ENCODE measurements at places on chromosomes 5 and 9.

DNA sequence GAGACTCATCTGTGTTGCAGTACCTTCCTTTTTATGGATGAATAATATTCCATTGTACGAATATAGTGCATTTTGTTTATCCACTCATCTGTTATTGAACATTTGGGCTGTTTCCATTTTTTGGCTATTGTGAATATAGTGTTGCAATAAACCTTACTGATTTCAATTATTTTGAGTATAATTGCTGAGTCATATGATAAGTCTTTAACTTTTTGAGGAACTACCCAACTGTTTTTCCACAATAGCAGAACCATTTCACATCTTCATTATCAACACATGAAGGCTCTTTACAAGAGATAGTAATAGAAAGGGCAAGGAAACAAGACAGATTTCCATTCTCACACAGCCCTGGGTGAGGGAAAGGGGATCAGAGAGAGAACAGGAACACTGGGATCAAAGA is 329.2 kb downstream of the RAB3C start:
- no peak for DNase-seq

DNA sequence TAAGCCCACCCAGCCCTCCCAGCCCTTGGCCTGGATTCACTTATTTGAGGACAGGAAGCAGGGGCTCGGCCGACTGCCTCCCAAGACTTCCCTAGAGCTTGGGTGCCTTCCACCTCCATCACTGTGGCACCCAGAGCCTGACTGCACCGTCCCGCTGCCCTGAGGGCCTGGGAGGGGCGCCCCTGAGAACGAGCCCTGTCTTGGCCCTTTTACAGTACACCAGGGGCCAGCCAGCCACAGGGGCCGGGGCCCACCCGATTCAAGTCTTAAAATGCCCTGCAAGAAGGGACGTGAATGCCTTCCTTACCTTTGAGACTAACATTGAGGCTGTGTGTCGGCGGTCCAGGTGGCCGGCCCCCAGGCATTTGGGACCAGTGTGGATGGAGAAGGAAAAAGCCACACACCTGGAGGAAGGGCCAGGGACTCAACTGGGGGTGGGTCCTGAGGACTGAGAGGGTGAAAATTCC is 16.8 kb downstream of the FAM78A start:
- no peak for DNase-seq

GRCh38 chr9:89379508-89380115 is 61.3 kb downstream of the SECISBP2 start:
- no peak for DNase-seq

GRCh38 chr5:140875085-140876065 is at the start of gene PCDHA12:
Gene PCDHA12 (plus strand): TSS chr5:140875308. CDS start chr5:140875473, 165 bp downstream.
- no peak for DNase-seq

DNA sequence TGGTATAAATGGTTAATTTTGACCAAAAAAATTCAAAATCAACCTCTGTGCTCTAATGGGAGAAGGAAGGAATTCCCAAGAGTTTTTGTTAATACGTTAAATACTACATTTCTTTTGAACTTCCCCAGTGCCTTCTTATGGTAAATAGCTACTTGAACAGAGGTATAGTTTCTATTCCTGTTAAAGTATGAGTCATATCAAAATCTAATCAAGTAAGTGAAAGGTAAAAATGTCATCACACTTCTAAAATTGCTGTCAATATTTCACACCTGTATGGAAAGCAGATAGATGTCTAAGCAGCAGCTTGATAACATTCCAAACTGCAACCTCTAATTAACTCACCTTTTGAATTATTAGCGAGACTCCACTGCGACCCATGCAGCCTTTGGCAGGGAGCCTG is 214.1 kb upstream of the MEF2C start:
- no peak for DNase-seq

GRCh38 chr9:129520082-129520481 is 100.8 kb downstream of the C9orf50 start:
- DNase-seq, result no peak

GRCh38 chr5:60207040-60207439 is 313.5 kb upstream of the PDE4D start:
- no peak for DNase-seq

DNA sequence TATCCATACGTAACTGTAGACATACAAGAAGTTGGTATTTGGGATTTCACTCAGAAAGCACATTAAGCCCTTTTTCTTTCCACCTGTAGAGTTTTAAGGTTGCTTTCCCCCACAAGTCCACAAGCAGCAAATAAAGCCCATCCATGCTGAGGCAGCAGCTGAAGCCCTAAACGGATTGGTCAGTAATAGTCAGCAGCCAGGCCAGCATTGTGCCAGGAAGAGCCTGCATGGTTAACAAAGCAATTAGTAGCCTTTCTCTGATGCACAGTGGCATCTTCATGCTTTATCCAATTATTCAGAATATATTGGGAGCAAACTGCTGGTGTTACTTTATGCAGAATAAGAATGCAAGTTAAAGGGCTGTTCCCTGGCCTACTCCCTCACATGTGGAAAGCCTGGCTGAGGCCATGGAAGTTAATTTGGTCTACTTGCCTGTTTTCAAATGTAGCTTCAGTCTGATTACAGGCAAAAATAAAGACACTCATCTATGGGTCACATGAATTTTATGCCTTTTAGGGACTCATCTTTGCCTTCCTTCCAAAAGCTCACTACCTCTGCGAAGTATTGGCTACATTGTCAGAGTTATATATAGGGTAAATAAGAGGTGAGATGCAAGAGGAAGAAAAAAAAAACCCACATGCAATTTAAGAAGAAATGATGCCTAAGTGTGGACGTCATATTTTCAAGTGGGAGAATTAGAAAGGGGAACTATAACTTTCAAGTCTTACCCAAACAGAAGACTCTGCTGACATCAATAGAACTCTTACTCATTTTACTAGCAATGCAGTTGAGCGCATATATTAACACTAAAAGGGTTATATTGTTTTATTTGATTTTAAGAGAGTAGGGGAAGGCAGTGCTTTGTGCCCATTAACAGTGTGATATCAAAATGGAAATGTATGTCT is 15.9 kb downstream of the EBF1 start:
- DNase-seq, result no peak

DNA sequence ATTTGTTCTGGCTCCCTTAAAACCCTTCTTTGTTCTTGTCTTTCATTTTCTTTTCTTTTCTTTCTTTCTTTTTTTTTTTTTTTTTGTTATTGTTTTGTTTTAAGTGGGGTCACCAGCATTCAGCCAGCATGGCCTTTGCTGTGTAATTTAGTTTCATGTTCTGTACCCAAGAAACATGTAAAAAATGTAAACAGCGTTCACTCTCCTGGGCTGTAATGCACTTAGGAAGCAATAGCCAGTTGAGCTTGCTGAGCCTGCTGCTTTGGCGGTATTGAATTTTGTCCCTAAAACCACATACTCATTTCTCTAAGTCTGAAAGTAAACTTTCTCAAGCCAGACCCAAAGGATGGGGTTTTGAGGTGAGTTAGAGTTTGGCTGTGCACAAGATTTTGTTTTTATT is 158.6 kb downstream of the PAPPA start:
- no peak for DNase-seq

- DNase-seq, result no peak
These were observed 117.5 kb upstream of the BOD1 start for GRCh38 chr5:173733831-173734501.

DNA sequence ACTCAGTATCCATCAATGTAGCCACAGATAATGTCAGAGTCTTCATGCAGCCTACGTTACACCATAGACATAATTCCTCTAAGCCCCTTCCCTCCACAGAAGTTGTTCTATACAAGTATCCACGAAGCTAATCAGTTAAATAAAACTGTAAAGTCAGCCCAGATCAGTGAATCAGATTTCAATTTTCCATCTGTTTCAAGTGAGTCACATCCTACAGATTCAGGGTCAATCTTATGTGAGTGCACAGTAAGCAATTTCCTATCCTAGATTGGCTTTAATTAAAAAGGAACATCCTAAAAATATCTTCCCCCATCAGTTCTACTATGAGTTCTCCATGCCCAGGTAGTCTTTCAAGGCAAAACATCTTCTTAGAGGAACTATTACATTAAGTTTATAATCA is 402.5 kb downstream of the EFNA5 start:
- DNase-seq, result no peak

GRCh38 chr9:74415995-74416394 is 81.1 kb upstream of the RORB start:
- DNase-seq, result no peak

GRCh38 chr5:41795125-41795524 is 75.1 kb downstream of the OXCT1 start:
- DNase-seq, result no peak

GRCh38 chr9:69583645-69584234 is 88.4 kb downstream of the APBA1 start:
- no peak for DNase-seq

DNA sequence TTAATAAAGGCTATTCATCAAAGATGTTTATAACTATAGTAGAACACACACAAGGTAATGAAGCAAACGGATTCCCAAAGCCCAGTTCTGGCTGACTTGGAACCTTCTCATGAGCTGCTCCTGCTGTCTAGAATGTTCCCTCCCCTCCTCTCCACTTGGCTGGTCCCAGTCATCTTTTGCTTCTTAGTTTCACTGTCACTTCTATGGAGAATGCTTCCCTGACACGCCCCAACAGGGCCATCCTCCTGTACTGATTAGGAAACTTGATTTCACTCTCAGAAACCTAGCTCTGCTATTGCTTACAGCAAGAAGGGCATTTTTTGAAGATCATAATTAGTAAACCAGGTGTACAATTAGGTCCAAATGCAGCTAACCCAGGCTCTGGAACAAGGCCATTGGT is 3.2 kb upstream of the RAPGEF1 start:
- DNase-seq, result no peak

- DNase-seq, result no peak
These were observed 9.6 kb downstream of the LMX1B start for GRCh38 chr9:126623314-126623666.

All from esophagus squamous epithelium (tissue), 5 donors.